ENCODE measurements at places on chromosomes 1 and 21. TPM values are rescaled to one million over a fixed set of nuclear protein-coding genes. Genes with fewer than 3 reads are reported as not detected.

Gene SLC5A3
- total RNA-seq, result 21.1 TPM

Gene FAM167B
- total RNA-seq, result 0.89 TPM

Gene MROH9
- total RNA-seq, result not detected

Gene TMEM82
- total RNA-seq, result not detected

Gene COL9A2
- total RNA-seq, result 5.4 TPM

Gene TFF2
- total RNA-seq, result not detected

Gene TDRD5
- total RNA-seq, result not detected

Gene LRRN2
- total RNA-seq, result not detected

Gene DNAI4
- total RNA-seq, result 1.7 TPM

Gene AMY1B
- total RNA-seq, result not detected

Gene SLC44A3
- total RNA-seq, result not detected

Gene LCE2C
- total RNA-seq, result not detected

Gene PEAR1
- total RNA-seq, result 0.07 TPM

Gene ANGPTL3
- total RNA-seq, result not detected

Gene PTGER3
- not detected for total RNA-seq

Gene OR2T10
- total RNA-seq, result not detected

Gene EVA1B
- 6.5 TPM for total RNA-seq

Gene ZNF436
- total RNA-seq, result 7.2 TPM

Gene RHD
- not detected for total RNA-seq

Gene EGLN1
- total RNA-seq, result 47.2 TPM

Gene CASQ2
- total RNA-seq, result not detected

Gene GABPA
- total RNA-seq, result 24.9 TPM

Gene HAO2
- total RNA-seq, result not detected

Gene OR10K1
- total RNA-seq, result not detected

Gene ANXA9
- not detected for total RNA-seq

Gene OR10J1
- not detected for total RNA-seq

Gene NBPF10
- 1.6 TPM for total RNA-seq

Gene PCP4L1
- 0.18 TPM for total RNA-seq

Gene OR2T1
- total RNA-seq, result not detected

Gene PRRX1
- total RNA-seq, result not detected

Gene RGS8
- not detected for total RNA-seq

Gene LCE1C
- not detected for total RNA-seq

Gene BCAR3
- total RNA-seq, result 0.70 TPM

Gene GSTM5
- total RNA-seq, result 0.50 TPM
